ENCODE measurements at places on chromosomes 7 and 10.

GRCh38 chr10:11023009-11023953 lies 5.6 kb downstream of the CELF2 start:
- no peak for DNase-seq

GRCh38 chr7:1394371-1394770 lies 64.9 kb downstream of the MICALL2 start:
- DNase-seq = no peak

- no peak for DNase-seq
Observed at GRCh38 chr10:97356318-97356914, 21.9 kb upstream of the FRAT2 start.

DNA sequence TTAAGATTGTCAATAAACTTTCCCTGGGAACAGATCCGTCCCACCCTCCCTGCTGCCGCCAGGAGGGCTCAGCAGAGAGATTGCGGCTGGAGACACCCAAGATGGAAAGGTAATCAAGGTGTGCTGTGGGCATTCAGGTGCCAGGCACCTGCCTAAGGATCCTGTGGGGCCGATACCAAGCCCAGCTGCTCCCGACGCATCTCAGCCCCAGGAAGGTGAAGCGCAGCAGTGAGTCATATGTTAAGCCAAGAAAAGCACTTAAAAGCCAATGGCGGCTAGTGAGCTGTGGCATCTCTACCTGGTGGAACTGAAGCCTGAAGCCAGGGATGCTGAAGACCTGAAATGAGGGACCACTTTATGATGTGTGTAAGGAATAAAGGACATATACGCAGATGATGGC lies 6.1 kb downstream of the WDR86 start:
- no peak for DNase-seq

GRCh38 chr7:47448971-47449370 lies 132.9 kb downstream of the TNS3 start:
- DNase-seq = no peak

DNA sequence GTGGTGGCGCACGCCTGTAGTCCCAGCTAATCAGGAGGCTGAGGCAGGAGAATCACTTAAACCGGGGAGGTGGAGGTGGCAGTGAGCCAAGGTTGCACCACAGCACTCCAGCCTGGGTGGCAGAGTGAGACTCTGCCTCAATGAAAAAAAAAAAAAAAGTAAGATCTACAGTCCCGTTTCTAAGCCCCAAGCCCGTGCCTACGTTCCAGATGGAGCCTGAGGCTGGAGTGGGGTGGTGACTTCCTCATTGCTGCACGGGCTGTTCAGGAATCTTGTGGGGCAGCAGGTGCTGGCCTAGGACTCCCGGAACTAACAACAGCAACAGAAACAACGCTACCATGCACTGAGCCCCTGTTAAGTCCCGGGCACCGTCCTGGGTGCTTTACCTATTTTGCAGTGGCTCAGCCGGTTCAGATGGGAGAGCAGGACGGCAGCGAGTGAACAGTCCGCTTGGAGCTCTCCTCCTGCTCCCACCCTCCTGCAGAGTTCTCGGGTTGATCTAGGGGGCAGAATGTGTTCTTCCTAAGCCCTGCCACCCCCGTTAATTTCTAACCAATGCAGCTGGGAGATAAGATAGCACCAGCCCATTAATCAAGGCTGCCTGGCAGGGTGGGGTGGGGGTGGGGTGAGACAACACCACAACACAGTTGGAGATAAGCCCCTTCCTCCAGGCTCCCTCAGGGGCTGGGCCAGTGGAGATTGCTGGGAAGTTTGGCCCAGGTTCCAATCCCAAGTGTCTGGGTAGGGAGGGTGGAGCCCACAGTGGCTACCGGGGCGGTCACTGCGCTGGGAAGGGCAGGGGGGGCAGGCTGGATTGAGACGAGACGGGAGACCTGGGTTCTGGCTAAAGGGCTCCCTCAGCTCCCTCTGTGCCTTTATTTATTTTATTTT lies 17.0 kb upstream of the SFRP5 start:
- DNase-seq = no peak

DNA sequence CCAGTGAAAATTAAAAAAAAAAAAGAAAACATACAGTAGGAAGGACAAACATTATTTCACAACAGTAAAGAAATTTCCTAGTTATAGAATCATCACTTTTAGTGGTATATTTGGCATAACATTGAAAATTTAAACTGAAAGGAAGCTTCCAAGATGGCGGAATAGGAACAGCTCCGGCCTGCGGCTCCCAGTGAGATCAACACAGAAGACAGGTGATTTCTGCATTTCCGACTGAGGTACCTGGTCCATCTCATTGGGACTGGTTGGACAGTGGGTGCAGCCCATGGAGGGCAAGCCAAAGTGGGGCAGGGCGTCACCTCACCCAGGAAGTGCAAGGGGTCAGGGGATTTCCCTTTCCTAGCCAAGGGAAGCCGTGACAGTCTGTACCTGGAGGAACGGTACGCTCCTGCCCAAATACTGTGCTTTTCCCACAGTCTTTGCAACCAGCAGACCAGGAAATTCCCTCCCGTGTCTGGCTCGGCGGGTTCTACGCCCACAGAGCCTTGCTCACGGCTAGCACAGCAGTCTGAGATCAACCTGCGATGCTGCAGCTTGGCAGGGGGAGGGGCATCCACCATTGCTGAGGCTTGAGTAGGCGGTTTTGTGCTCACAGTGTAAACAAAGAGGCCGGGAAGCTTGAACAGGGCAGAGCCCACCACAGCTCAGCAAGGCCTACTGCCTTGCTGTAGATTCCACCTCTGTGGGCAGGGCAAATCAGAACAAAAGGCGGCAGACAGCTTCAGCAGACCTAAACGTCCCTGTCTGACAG lies 19.4 kb downstream of the PON3 start:
- no peak for DNase-seq

DNA sequence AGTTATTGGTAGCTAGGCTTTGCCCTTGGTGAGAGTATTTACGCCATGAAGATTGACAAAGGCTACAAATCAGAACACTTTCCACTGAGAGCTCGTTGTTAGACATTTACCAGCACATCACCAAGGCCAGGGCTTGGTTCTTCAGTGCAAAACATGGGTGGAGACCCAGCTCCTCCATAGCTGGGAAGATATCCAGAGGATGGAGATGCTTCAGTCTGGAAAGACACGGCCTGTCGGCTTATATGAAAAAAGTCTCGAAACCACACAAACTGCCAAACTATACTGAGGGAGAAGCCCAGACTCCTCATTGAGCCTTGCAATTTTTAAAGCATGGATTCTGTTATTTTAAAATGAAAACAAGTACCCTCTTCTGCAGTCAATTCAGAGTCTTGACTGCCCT lies 83.4 kb upstream of the ANLN start:
- DNase-seq = no peak

- no peak for DNase-seq
Observed at GRCh38 chr7:112211348-112211907, 4.9 kb downstream of the ZNF277 start.

- no peak for DNase-seq
Observed at GRCh38 chr7:91554883-91555282, 290.6 kb downstream of the FZD1 start.

GRCh38 chr7:45057878-45058277 lies 30.9 kb downstream of the NACAD start:
- no peak for DNase-seq

DNA sequence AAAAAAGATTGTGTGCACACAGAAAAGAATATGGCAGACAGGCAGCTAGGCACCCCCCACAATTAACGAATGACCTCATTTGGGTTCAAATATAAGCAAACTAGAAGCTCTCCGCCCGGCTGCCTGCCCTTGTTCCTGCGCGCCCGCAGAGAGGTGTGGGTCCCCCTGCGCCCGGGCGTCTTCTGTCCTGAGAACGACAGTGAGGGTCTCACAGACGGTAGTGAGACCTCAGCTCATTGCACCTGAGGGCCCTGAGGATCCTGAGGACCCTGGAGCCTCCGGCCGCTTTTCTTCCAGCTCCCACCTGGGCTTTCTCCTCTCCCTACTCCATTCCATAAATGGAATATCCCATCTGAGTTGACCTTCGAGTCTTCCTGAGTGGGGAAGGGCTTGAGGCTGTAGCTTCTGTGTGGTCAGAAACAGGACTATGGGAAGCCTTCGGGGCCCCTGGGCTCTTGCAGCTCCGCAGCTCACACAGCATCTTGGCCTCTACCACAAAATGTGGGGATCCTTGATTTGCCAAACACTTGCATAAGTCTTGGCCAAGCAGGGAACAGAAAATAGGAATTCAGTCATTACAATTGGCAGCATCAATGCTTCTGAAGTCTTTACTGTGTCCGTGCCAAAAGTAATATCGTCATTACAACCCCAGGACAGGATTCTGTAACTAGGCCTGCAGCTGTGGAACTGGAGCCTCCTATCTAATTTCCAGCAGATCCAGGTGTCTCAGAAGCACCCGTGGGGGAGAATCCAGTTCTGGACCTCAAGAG lies 43.8 kb downstream of the JAKMIP3 start:
- no peak for DNase-seq

GRCh38 chr7:38855867-38856266 lies 53.1 kb downstream of the VPS41 start:
- DNase-seq = no peak

GRCh38 chr7:24956021-24956420 lies 24.0 kb downstream of the OSBPL3 start:
- no peak for DNase-seq

DNA sequence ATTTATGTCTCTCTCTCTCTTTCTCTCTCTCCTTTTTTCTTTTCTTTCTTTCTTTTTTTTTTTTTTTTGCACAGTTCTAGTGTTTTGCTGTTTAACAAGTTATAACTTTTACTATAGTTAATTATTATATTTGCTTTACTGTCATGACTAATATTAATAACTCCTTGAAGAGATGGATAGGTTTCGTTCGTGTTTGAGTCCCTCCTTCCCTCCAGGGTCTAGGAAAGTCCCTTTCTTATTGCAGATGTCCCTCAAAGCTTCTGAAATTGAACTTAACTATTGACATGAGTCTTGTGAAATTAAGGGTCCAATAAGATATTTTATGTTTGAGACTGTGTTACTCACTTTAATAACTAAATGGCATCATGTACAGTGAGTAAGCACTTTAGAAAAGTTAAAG lies 131.4 kb downstream of the PLXDC2 start:
- DNase-seq = no peak

DNA sequence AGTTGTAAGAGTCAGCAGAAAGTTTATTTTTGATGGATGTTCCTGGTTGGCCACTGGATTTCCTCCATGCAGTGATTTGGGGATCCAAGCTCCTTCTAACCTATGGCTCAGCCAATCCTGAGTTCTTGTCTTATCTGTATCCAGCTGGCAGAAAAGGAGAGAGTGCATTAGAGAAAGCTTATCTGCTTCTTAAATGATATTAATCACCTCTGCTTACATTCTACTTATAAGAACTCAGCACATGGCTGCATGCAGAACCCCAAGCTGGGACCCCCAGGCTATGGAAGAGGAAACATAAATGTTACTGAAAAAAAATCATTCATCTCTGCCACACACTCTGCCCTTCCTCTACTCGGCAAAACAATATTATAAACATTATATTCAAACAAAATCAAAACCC lies 739.8 kb upstream of the AUTS2 start:
- no peak for DNase-seq

DNA sequence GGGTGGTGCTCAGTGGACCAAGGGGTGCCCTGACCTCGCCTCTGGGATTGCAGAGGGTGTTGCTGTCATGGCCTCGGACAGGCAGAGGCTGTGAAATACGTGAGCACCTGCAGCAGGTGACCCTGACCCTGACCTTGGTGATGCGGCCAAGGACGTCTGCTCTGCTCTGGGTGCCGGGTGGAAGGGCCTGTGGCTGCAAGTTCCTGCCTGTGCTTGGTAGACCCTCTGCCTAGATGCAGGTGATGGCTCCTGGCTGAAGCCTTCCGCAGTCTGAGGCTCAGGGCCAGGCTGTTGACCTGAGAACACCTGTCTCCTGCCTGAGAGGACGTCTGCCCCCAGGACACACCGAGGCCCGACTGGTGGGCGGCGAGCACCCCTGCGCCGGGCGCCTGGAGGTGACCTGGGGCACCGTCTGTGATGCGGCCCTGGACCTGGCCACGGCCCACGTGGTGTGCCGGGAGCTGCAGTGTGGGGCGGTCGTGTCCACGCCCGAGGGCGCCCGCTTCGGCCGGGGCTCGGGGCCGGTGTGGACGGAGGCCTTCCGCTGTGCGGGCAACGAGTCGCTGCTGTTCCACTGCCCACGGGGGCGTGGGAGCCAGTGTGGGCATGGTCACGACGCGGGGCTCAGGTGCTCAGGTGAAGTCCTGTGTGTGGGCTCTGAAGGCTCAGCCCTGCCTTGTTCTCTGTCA lies 4.4 kb downstream of the SCART1 start:
- DNase-seq = no peak

GRCh38 chr10:77403761-77404160 lies 233.8 kb downstream of the KCNMA1 start:
- DNase-seq = no peak

GRCh38 chr10:123848564-123849457 lies 42.8 kb downstream of the CPXM2 start:
- DNase-seq = no peak

- DNase-seq = no peak
Observed at GRCh38 chr10:72981882-72982529, 27.4 kb upstream of the PLA2G12B start.

DNA sequence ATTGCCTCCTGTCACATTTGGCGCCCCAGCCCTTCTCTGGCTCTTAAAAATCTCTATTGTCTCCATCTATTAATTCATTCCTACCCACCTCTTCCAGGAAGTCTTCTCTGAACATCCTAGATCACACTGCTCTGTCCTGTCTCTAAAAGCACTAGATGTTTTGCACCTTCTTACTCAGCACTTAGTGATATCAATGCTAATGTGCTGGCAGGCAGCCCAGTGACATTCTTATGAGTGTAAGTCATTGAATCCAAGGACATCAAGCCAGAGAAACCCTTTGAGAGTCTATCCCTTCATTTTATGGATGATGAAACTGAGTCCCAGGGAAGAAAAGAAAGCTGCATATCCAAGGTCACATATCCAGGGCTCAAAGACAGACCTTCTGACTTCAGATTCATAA lies 48.3 kb upstream of the PAX2 start:
- DNase-seq = no peak

DNA sequence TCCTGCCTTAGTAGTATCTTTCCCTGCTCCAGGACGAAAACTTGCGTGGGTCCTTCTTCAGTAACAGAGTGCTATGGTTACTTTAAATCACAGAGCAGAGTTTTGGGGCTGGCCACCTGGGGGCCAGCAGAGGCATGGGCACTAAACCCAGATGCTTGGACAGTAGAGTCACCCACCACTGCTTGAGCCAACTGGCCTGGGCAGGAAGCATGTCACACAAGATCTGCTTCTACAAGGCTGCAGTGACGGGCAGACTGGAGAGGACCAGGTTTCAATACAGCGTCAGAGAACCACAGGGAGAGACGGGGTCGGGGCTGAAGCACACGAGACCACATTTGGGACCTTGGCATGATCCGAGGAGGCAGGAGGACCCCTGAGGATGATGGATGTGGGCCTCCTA lies 14.3 kb upstream of the DMBT1 start:
- no peak for DNase-seq

GRCh38 chr10:821322-821721 lies 110.2 kb downstream of the LARP4B start:
- no peak for DNase-seq
